ENCODE measurements at places on chromosomes 2 and 18. TPM values are rescaled to one million over a fixed set of nuclear protein-coding genes. Genes with fewer than 3 reads are reported as not detected.

MAB21L4 gene
- total RNA-seq = not detected

DSG3 gene
- total RNA-seq = 0.11 TPM

DNA sequence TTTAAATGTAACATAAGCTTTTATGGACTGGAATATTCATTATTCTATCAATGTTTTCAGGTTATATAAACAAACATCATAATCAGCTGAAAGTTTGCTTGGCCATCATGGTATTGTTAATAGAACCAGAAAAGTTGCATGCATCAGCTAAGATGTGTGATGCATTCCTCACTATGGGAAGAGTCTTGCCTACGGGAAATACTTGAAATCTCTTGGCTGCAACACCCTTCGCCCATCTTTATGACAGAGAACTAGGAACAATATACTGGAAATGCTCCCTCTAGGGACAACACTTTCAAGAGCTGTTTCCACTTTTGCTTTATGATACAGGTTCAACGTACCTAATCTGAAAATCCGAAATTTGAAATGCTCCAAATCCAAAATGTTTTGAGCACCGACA lies 1390.8 kb downstream of the DPP10 start:
- DNase-seq = no peak

GRCh38 chr18:36533446-36534153 lies 236.1 kb downstream of the FHOD3 start:
- DNase-seq = no peak

- DNase-seq = no peak
Measured at GRCh38 chr2:9858730-9859068, 15.4 kb downstream of the TAF1B start.

GRCh38 chr2:16999347-17000183 lies 333.9 kb upstream of the CYRIA start:
- DNase-seq = no peak

DNA sequence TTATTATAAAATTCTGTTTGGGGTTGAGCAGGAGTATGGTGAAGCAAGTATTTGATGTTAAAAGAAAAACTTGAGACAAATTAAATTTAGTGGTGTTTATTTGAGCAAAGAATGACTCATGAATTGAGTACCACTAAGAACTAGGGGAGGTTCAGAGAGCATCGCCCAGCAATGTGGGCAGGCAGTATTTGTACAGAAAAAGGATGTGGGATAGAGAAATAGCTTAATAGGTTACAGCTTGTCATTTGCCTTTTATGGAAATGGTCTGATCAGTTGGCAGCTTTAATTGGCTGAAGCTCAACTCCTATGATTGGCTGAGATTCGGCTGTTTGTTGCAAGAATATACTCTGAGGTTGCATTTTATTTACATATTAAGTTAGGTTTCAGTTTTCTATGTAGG lies 68.2 kb downstream of the LRATD1 start:
- DNase-seq = no peak

GRCh38 chr2:71155846-71156245 lies 25.4 kb downstream of the MPHOSPH10 start:
- no peak for DNase-seq

DNA sequence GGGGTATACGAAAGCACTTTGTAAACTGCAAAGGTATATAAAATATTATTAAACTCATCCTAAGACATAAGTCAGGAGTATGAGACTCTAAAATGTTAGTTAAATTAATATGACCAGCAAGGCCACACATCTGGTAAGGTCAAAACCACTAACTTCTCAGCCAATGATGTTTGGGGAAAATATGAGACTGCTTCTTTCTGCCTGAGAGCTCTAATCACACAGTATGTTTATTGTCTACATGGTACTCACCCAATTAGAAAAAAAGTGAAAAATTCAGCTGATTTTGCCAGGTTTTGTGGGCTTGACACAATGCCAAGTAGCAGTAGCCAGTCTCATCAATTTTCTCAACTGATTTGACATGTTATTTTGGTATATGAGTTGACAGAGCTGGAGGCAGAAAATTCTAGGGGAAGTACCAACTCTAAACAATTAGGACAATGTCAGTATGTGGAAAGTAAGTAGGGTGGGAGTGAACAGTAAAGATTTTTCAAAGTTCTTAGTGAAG lies 87.3 kb downstream of the ALK start:
- DNase-seq = no peak

GRCh38 chr2:218262237-218262600 lies 1.4 kb downstream of the GPBAR1 start:
- no peak for DNase-seq
